Activated naive CD4-positive, alpha-beta T cell treated with anti-CD3 and anti-CD28 coated beads, Interleukin-2, amount 50 U/mL, for 16 hours (primary cell): ENCODE measurements at places on chromosomes 5 and 9.

- no peak for DNase-seq
Observed at GRCh38 chr5:109387408-109387974, 22.3 kb downstream of the PJA2 start.

- DNase-seq, result no peak
Observed at GRCh38 chr9:134171316-134172197, 7.2 kb upstream of the RNU6ATAC start.

GRCh38 chr5:127924606-127925005, 159.0 kb upstream of the SLC12A2 start:
- DNase-seq, result no peak

- DNase-seq, result no peak
Observed at GRCh38 chr9:82489201-82489821, 500.7 kb downstream of the SPATA31D1 start.

GRCh38 chr5:37631939-37632338, 207.9 kb downstream of the GDNF start:
- DNase-seq, result no peak

DNA sequence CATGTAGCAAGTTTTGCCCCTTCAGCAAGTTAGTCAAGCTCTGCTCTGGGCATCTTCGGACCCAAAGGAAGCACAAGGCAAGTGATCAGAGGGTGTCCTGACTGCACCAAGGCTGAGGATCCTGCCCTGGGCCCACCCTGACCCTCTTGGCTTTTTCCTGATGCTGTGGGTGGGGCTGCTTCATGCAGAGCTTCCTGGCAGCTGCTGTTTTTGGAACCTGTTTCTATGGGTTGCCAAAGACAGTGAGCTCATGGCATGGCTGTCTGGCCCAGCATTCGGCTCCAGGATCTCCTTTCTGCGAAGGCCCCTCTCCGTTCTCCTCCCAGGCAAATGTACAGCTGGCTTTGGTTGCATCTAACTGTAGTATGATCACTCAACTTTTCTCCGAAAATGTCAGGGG, 497.9 kb downstream of the ARHGEF28 start:
- DNase-seq, result no peak
